Suprapubic skin (tissue), 4 donors: ENCODE measurements at places on chromosomes 11 and 22. TPM values are rescaled to one million over a fixed set of nuclear protein-coding genes. Genes with fewer than 3 reads are reported as not detected.

DNA sequence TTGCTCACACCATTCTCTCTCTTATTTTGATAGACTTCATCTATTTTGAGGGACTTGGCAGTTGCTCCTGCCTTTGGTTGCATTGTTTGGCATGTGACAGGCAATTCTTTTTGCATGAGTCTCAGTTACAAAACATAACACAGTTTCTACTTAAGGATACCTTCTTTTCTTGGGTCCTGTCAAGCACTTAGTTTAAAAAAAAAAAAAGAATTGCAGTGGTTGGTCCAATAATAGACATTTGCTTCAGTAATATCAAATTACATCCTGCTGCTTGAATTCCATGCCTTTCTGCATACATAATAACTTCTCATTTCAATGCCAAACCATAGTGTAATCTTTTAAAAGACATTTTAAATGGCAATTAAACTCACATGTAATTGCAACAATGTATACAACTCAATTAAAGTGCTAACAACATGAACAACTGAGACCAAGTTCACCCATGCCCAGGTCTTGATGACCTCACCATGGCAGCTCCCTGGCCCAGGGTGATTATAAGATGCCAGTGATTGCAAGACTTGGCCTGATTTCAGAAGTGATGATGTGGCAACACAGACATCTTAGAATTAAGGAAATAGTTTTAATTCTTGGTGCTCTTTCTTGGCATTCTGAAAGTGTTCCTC lies 32.2 kb upstream of the PLET1 start:
- H3K27ac ChIP-seq: peak overlapping the region; percentile 12
- H3K4me3 ChIP-seq: no peak overlapping the region
- DNase-seq: no peak
- H3K27me3 ChIP-seq: no peaks in the 10 kb centered on the region
- no peaks in the 10 kb centered on the region for H3K36me3 ChIP-seq

GRCh38 chr22:45087802-45088201 lies 75.9 kb upstream of the NUP50 start:
- H3K4me1 ChIP-seq: no peaks in the 10 kb centered on the region
- H3K27me3 ChIP-seq: peaks cover 27% of the 10 kb centered on the region
- no peaks in the 10 kb centered on the region for H3K36me3 ChIP-seq
- no peak overlapping the region for H3K4me3 ChIP-seq
- no peak overlapping the region for H3K27ac ChIP-seq

GRCh38 chr11:70074746-70075145 lies 3.4 kb upstream of the ANO1 start:
- H3K4me1 ChIP-seq: peaks cover 31% of the 10 kb centered on the region
- peak; percentile 57 for DNase-seq
- peaks cover 62% of the 10 kb centered on the region for H3K27me3 ChIP-seq
- H3K36me3 ChIP-seq: no peaks in the 10 kb centered on the region
- no peak overlapping the region for H3K27ac ChIP-seq

GRCh38 chr22:46578251-46578823 lies 40.9 kb upstream of the CELSR1 start:
- H3K4me3 ChIP-seq: peak overlapping the region; percentile 84
- H3K4me1 ChIP-seq: peaks cover 64% of the 10 kb centered on the region
- peak overlapping the region; percentile 82 for H3K27ac ChIP-seq

The DDTL gene
- total RNA-seq: 2.0 TPM

DNA sequence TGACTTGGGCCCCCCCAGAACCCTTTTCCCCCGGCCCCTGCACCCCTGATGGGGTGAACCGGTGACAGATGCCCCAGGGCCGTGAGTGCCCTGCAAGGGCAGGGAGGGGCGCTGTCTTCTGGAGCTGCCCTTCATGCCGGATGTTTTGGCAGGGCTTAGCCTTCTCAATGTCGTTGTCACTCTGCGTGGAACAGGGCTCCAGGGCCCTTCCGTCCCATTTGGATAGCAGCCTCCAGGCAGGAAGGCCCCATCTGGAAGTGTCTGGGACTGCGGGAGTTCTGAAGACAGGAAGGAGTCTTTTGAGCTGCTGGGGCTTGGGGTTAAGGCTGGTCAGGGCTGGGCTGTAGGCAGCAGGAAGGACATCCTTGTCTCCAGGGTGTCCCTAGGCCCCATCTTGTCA lies 4.6 kb downstream of the FRMD8 start:
- no peaks in the 10 kb centered on the region for H3K27me3 ChIP-seq
- H3K27ac ChIP-seq: peak overlapping the region; percentile 71
- peaks cover 66% of the 10 kb centered on the region for H3K4me1 ChIP-seq
- H3K4me3 ChIP-seq: peak overlapping the region; percentile 35

DNA sequence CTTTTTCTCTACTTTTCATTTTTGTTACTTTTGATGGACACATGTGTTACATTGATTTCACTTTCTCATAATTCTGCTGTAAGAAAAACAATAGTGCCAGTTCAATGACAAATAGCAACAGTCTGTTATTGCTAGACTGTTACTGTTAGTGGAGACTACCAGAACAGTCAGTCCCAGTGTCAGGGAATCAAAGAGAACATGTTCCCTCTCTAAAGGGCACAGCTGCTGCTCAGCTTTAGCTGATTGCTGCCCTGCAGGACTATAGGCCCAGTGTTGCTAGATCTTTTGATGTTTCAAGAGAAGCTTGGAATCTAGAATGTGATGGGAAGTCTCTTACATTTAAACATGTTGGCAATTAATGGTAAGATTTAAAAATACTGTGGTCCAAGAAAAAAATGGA lies 3.4 kb downstream of the BIRC3 start:
- H3K36me3 ChIP-seq: no peaks in the 10 kb centered on the region
- H3K27me3 ChIP-seq: no peaks in the 10 kb centered on the region
- H3K27ac ChIP-seq: peak overlapping the region; percentile 64
- no peak for DNase-seq

The MMP11 gene
- total RNA-seq: 2.1 TPM

DNA sequence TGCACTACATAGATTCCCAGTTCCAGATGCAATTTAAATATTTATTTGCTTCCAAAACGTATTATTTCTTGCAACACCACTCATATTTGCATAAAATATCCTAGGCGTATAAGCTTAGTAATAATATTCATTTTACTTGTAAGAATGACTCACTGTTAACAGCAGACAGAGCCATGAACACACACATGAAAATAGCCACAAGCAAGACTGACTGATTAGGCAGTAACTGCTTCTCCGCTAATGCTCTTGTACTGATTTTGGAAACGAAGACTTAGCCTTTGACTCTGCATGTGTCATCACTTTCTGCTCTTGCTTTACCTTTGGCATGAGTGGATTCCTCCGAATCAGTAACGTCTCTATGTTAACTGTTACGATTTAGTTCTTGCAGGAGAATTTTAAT lies 6.0 kb downstream of the OR10Q1 start:
- H3K27me3 ChIP-seq: no peaks in the 10 kb centered on the region
- no peak for DNase-seq
- H3K4me3 ChIP-seq: no peak overlapping the region
- H3K4me1 ChIP-seq: no peaks in the 10 kb centered on the region

The C11orf16 gene
- total RNA-seq: not detected

DNA sequence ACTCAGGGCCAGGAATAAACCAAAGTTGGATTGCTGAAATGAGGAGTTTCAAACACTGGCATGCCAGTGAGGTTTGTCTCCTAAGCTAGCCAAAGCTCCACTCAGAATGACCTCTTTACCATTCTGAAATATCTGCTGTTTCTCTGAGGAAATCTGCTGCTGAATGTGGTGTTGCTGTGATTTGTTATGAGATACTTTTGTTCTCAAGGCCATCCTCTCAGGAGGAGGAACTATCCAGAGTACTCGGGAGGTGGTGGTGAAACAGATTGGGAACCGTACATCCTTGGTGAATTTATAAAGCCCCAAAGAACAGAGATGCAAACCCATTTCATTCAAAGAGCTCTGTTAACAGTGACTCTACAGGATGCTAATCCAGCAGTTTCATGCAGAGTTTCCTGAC lies 50.5 kb downstream of the BDNF start:
- no peak overlapping the region for H3K27ac ChIP-seq
- H3K27me3 ChIP-seq: no peaks in the 10 kb centered on the region
- no peaks in the 10 kb centered on the region for H3K36me3 ChIP-seq
- no peak overlapping the region for H3K4me3 ChIP-seq
- DNase-seq: no peak

The KCTD17 gene
- total RNA-seq: 25.0 TPM

DNA sequence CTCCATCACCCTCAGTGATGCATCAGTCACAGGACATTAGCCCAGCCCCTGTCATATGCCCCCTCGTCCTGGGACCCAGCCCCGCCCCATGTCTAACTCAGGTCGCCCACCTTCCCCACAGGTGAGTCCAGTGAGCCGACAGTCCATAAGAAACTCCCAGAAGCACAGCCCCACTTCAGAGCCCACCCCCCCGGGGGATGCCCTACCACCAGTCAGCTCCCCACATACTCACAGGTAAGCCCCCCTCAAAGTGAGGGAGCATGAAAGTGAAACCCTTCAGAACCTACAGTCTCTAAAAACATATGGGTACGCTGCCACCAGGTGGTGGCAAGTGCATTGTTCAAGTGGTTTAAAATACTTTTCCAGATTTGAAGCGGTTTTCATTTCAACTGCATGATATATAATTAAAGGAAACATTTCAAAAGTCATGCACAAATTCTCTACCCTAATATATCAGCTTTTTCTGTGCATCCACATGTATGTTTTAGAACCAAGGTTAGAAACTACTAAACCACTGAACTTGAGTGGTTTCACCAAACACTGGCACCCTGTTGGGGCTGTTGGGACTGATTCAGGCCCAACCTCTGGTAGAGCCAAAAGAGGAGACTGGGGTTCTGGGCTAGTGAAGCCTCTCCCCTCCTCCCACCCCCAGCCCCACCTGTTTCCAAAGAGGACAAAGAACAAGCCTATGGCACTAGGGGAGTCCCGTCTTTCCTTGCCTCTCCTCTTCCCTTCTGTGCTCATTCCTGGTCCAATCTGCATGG lies 17.3 kb downstream of the EPS8L2 start:
- H3K27me3 ChIP-seq: peaks cover 13% of the 10 kb centered on the region
- H3K4me1 ChIP-seq: peaks cover 52% of the 10 kb centered on the region
- H3K36me3 ChIP-seq: peaks cover 22% of the 10 kb centered on the region
- H3K27ac ChIP-seq: no peak overlapping the region
- DNase-seq: no peak
- no peak overlapping the region for H3K4me3 ChIP-seq

DNA sequence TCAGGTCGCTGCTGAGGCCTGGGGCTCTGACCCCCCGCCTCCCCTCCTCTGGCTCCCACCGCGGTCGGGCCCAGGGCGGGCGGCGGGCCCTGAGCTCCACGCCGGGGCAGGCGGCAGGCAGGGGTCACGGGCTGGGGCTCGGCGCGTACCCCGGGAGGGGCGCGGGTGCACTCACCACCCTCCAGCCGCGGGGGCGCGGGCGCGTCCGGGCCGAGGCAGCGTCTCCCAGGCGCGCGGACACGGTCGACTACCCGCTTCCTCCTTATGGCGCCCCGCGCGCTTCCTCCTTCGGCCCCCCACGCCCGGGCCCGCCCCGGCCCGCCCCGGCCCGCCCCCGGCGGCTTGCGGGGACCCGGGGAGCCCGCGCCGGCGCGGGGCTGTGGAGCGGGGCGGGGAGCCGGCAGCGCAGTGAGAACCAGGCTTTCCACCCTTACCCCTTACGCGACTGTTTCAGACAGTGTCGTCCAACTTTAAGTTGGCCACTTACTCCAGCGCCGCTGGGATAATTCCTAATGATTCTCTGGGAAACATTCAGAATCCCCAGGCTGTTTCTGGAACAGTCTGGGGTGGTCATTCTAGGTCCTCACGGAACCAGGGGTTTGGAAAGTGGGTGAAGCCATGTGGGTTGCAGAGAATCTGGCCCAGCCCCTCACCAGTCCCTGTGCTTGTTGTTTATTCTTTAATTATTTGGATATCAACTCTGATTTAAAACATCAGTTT lies at the start of gene BID:
Gene BID (minus strand): TSS at position 264 of the 720 bp plus-strand sequence. CDS start 24,353 bp downstream, outside the sequence.
- peaks cover 33% of the 10 kb centered on the region for H3K4me1 ChIP-seq
- no peaks in the 10 kb centered on the region for H3K36me3 ChIP-seq
- DNase-seq: no peak
- H3K27ac ChIP-seq: peak within 1 kb of the TSS; percentile 69

- no peak overlapping the region for H3K4me3 ChIP-seq
- no peaks in the 10 kb centered on the region for H3K36me3 ChIP-seq
- no peak overlapping the region for H3K27ac ChIP-seq
- no peak for DNase-seq
- H3K27me3 ChIP-seq: no peaks in the 10 kb centered on the region
Measured at GRCh38 chr11:46200537-46201281, 76.8 kb upstream of the CREB3L1 start.

DNA sequence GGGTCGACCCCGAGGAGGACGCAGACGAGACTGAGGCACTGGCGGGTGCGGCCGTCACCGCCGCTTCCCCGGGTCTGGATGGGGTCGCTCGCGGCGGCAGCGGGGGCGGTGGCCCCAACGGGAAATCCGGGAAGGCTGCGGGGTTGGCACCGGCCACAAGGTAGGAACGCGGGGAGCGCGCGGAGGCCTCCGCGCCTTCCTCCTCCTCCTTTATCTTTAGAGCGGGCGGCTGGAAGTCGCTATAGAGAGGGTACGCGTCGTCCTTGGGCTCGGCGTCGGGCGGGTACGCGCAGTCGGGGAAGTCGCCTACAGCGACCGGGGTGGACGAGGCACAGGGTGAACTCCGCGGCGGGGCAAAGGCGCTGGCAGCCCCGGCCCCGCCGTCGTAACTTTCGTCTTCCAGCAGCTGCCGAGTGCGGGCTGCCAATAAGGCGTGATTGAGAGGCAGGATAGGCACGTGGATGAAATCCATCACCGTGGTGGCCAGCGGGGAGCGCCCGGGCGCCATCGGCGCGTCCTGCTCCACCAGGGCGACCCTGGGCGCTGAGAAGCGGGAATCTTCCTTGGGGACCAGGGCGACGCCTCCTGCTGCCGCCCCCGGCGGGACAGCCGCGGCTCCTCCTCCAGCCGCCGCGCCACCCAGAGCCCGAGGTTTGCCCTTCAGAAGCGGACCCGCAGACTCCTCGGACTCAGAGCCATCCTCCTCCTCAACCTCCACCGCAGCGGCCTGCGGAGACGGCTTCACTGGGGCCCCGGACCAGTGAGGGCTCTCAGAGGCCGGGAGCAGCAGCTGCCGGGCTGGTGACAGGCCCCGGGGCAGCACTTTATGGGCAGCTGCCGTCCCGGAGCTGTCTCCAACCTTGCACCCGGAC lies 1.7 kb downstream of the PGR start:
- peaks cover 53% of the 10 kb centered on the region for H3K27me3 ChIP-seq
- no peaks in the 10 kb centered on the region for H3K36me3 ChIP-seq
- peaks cover 30% of the 10 kb centered on the region for H3K4me1 ChIP-seq
- peak; percentile 79 for DNase-seq
- H3K4me3 ChIP-seq: peak overlapping the region; percentile 61
- peak overlapping the region; percentile 59 for H3K27ac ChIP-seq

GRCh38 chr22:48838376-48838775 lies 989.3 kb downstream of the BRD1 start:
- peaks cover 37% of the 10 kb centered on the region for H3K27me3 ChIP-seq
- no peak for DNase-seq
- H3K36me3 ChIP-seq: no peaks in the 10 kb centered on the region
- H3K4me1 ChIP-seq: no peaks in the 10 kb centered on the region
- no peak overlapping the region for H3K4me3 ChIP-seq
- H3K27ac ChIP-seq: no peak overlapping the region

DNA sequence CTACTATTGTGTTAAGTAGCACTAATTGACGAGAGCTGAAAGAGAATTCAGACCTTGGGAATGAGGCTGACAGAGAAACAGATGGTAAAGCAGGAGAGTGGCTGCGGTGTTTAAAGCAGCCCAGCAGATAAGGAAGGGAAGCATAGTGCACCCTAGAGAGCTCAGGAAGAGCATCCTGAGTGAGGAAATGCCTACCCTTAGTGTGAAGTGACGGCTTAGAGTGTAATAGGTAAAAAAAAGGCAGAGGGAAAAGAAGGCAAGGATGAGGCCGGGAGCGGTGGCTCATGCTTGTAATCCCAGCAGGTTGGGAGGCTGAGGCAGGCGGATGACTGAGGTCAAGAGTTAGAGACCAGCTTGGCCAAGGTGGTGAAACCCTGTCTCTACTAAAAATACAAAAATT lies 22.4 kb upstream of the ETS1 start:
- H3K4me1 ChIP-seq: peaks cover 4% of the 10 kb centered on the region
- no peak for DNase-seq
- no peak overlapping the region for H3K27ac ChIP-seq
- H3K36me3 ChIP-seq: no peaks in the 10 kb centered on the region
- H3K27me3 ChIP-seq: no peaks in the 10 kb centered on the region

The APOA4 gene
- total RNA-seq: 2.3 TPM

The OR5F1 gene
- total RNA-seq: not detected
